ENCODE measurements at places on chromosomes 1 and 21. TPM values are rescaled to one million over a fixed set of nuclear protein-coding genes. Genes with fewer than 3 reads are reported as not detected.

The PLA2G2D gene
- total RNA-seq = not detected

DNA sequence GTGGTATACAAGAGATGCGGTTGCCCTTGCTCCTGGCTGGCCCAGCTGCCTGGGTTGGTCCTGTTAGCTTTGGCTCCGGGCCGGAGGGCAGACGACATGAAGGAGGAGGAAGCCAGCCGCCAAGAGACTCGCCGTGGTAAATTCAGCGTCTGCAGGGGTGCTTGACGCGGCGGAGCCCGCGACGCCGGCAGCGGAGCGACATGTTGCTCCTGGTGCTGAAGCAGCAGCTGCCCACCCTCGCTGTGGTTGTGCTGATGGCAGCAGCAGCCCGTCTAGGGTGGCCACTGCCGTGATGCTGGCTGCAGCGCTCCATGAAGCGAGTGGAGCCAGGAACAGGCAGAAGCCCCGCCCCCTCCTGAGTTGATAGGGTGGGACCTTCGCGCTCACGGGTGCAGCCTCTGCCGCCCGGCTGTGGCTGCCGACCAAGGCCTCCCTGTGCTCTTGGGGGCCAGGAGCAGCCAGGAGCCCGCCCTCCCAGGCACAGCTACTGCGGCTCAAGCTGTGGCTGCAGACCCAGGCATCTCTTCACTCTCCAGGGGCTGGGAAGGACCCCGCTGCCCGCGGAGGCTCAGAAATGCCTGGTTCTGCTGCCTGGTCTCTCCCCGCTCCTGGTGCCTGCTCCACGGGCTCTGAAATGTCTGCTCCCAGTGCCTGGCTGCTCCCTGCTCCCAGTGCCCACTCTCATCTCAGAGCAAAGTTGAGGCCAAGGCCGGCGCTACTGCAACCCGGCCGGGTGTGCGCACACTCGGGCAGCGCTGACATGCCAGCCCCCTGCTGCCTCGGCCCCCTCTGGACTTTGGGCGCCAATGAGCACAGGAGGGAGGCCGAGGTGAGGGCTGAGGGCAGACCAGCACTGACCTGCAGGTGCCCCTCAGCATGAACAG lies 4.4 kb upstream of the ZNF692 start:
- peak; percentile 74 for DNase-seq

DNA sequence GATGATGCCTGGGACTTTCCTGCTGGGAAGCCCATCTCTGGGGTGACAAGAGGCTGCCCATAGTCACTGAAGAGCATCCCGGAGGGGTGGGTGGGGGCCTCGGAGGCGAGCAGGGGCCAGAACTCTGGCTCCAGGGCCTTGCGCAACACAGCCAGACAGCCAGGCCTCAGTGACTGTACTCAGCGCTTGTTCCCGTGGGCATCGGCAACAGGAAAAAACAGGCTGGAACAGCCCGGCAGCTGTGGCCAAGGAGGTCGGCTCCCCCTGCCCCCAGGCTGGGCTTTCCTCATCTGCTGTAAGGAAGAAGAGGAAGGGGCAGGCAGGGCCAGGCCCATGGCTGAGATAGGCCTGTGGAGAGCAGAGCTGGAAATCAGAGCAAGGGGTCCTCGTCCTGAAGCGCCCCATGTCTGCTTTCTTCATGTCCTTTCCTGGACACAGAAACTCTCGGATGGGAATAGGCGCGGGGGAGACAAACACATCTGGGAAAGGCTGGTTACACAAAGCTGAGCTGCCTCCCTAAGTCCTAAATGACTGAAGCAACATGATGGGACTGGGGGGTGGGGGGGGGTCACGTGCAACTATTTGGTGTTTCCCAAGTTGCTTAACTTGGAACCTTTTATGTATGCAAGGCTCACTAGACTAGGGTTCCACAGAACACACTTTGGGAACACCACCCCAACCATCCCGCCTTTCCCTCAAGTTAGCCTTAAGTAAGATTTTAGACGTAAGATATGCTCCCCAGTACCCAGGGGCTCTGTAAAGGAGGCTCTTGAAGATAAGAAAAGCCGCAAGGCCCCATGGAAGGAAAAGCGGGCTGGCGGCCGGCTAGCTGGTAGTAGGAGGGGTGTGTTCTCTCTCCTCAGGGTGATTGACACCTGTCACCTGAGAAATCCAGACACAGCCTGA lies 30.7 kb downstream of the HSPG2 start:
- no peak for DNase-seq

GRCh38 chr1:2024451-2024850 lies 5.3 kb downstream of the GABRD start:
- DNase-seq = no peak

GRCh38 chr1:150544204-150544603 lies 5.0 kb upstream of the ADAMTSL4 start:
- no peak for DNase-seq

DNA sequence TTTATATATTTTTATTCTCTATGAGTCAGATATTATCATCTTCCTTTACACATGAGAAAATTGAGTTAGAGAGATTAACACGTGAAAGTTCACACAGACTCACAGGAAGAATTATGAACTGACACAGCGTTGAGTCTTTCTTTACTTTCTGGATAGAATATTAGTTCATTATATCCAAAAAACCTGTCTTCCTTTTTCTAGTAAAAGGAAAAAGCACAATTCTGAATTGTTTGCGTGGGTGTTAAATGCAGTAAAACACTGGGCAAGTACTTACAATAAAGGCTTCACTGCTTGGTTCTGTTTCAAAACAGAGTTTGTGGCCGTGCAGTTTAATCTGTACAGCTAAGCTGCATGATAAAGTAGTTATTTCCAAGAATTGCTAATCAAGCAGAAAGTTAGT lies 10.8 kb downstream of the MAGI3 start:
- no peak for DNase-seq

The HSPB7 gene
- total RNA-seq = 112 TPM

The FHAD1 gene
- total RNA-seq = not detected

DNA sequence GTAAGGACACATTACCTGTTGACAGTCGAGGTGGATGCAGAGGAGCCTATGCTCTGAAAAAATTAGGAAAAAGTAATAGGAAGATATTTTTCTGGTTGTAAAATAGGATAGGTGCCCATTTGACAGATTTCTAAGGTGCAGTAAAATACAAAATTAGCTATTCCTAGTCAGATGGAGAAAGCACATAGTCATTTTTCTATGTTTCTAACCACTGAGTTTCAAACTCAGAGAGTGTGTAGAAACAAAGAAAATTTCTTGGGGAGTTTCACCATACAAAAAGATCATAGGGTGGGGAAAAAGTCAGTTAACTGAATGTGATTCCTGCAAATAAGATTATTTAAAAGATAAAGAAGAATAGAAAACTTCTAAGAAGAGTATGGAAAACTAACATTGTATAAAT lies 666.9 kb downstream of the KCNT2 start:
- DNase-seq = no peak

GRCh38 chr1:157288492-157288891 lies 150.3 kb upstream of the ETV3 start:
- no peak for DNase-seq

GRCh38 chr1:234931404-234931973 lies 197.1 kb downstream of the TOMM20 start:
- no peak for DNase-seq

The TMEM63A gene
- total RNA-seq = 93.3 TPM

DNA sequence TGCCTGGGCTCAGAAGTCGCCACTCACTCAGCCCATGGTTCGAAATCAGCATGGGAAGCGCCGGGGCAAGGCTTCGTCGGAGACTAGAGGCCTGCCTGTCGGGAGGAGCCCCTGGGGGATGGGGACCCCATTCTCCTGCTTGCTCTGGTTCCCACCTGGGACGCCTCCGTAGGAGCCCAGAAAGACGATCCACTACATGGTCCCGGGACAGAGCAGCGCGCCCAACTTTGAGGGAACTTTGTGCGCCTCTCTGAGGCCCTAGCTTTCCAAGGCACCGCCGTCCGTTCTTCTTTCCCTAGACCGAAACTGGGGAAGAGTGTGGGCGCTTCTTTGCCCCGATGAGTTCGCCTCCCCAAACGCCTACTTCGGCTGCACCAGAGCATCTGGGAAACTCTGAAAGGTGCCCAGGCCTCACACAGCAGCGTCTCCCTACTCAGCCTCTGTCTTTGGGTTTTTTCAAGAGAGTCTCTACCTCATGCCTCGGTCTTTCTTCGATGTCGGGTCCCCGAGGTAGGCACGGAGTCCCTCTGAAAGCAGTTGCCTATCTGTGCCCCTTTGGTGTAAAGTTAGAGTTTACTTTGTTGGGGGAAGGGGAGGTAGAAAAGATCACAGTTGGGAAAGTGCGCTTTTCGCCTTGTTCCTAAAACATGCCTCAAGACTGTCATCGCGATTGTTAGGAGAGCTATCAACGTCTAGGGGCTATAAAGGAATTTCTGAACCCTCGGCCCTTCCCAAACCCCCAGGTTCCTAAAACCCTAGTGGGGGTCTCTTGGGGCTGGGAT lies 14.0 kb downstream of the NR5A2 start:
- DNase-seq = no peak

DNA sequence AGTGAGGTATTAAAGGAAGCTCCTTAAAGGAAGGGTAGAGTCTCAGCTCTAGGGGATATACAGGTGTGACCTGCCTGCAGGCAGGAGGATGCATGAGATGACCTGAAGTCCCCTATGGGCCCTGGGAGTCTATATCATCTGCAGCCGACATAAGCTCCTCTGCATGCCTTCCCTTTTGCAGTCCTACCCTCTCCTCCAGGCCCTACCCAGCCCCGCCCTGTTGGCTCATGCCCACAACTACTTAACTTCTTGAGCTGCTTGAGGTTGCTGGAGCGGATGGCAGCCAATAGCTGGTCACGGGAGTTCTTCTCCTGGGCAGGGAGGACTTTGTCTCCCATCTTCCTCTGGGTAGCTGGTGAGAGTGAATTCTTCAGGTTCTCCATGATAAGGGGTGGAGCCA lies 10.3 kb downstream of the SHISA4 start:
- no peak for DNase-seq

The AGMAT gene
- 0.65 TPM for total RNA-seq

- DNase-seq = no peak
Measured at GRCh38 chr1:22208973-22209378, 66.1 kb upstream of the WNT4 start.

The DMRTB1 gene
- total RNA-seq = not detected

The SLC35F3 gene
- total RNA-seq = not detected

The BCL2L15 gene
- 0.63 TPM for total RNA-seq

The NPR1 gene
- 87.3 TPM for total RNA-seq

The SPTA1 gene
- 0.56 TPM for total RNA-seq

DNA sequence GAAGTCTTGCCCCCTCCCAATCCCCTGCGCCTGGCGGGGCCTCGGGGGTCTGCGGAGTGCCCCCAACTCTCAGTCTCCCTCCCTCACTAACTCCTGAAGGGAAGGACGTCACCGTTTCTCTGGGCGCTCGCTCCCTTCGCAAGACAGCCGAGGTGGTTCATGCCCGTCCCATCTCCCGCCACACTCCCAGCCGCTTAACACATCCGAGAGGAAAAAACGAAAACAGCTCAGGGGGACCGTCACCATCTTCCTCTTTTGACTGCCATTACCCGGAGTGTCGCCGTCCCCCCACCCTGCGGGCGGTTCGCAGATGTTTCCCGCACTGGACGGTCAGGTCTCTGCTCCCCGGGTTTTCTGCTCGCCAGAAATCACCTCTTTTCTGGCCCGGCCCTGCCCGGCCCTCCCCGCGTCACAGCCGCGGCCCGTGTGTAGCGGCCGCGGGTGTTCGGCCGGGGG lies 532 bp downstream of the ERO1B start:
- DNase-seq = no peak

GRCh38 chr21:31558189-31558961 lies 101.1 kb upstream of the SOD1 start:
- no peak for DNase-seq

DNA sequence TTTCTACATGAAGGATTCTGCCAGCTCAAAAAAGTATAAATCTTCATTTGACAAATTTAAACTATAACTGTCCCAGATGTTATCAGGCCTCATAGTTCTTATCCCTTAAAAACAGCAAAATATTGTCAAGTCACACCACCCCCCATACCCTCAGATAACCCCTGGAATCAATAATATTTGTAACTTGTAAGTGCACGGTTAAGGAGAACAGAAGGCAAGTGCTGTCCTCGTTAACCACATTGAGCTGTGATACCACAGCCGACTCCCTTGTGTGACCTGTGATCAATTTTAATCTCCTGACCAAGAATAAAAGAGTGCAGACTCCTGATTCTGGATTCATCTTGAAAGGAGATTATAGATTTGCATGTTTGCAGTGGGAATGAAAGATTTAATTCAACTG lies 310.7 kb downstream of the DPYD start:
- DNase-seq = no peak

GRCh38 chr1:65265296-65265650 lies 44.1 kb upstream of the DNAJC6 start:
- no peak for DNase-seq

- no peak for DNase-seq
Measured at GRCh38 chr1:204513117-204513716, 3.0 kb upstream of the MDM4 start.

DNA sequence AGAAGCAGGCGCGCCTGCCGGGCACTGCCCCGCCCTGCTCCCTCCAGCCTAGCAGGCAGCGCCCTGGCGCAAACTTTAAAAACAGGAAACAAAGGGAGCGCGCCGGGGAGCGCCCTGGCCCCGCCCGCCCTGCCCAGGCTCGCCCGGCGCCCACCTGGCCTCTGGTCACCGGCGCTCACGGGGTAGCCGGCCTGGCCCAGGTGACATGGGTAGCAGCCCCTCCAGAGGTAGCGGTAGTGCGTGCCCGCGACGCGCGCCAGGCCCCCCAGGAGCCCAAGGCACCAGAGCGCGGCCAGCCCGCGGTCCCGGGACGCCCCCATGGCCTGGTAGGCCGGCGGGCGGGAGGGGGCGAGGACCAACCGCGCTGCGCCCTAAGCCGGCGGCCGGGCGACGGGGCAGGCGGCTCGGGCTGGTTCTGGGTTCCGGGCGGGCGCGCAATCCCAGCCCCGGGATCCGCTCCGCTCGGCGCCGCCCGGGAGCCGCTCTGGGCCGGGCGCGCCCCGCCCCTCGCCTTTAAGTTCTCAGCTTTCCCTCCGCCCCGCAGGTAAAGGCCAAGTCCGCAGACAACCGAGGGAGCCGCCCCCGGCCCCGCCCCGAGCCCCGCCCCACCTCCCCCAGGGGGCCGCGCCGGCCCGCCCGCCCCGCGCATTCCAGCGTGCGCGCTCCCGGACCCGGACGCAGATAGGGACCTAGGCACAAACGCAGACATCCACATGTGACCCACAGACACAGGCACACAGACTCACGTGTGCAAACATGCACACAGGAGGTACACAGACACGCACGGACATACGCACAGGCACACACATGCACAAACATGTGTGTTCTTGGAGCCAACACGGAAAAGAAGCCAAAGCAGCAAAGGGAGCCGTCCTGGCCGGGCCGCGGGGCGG lies 76.7 kb downstream of the ARHGEF16 start:
- no peak for DNase-seq

GRCh38 chr1:215269955-215270354 lies 187.4 kb downstream of the KCNK2 start:
- DNase-seq = no peak

The SLC5A9 gene
- 0.12 TPM for total RNA-seq

- DNase-seq = no peak
Measured at GRCh38 chr1:36208978-36209703, 15.1 kb upstream of the THRAP3 start.

The NECTIN4 gene
- total RNA-seq = 0.72 TPM

All from omental fat pad (tissue), 4 donors.